ENCODE measurements at places on chromosomes 5 and 9.

- DNase-seq = no peak
These were observed 20.0 kb downstream of the GPBP1 start for GRCh38 chr5:57193757-57194413.

- no peak for DNase-seq
These were observed 34.4 kb downstream of the SNX18 start for GRCh38 chr5:54551926-54552325.

- no peak for DNase-seq
These were observed 2.4 kb downstream of the HMCN2 start for GRCh38 chr9:130267930-130268329.

DNA sequence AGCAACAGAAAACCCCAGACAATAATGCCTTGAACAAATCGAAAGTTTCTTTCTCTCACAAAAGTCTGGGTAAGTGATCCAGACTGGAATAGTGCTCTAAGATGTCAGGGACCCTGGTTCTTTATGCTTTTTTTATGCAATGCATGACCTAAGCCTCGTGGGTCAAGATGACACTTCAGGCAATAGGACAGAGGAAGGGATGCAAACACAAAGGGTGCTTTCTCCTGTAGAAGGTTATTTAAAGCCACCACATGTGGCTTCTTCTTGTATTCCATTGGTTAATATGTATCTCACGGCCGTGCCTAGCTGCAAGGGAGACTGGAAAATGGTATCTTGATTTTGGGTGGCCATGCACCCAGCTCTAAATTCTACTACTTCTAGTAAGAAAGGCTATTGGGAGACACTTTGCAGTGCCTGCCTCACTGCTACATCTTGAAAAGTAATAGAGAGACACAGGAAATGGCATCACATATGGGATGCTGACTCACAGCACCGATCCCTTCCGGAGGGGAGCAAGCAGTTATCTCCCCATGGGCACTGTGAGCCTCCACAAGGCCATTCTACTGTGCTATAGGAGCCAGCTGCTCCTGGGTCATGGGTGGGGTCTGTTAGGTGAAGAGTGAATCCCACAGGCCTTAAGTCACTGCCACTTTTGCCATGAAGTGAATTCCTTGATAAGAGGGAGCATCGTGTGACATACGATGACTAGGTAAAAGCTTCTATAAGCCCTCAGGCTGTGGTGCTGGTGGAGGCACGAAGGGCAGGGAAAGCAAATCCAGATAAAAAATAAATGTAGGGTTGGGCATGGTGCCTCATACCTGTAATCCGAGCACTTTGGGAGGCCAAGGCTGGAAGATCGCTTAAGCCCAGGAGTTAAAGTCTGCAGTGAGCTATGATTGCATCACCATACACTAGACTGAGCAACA, 32.5 kb upstream of the RAB14 start:
- no peak for DNase-seq

- peak; percentile 64 for DNase-seq
These were observed at the start of gene TAF7 for GRCh38 chr5:141320225-141321169. Gene TAF7, minus strand, starts transcription at chr5:141320784. Its CDS starts 740 bp downstream, at chr5:141320044.

- DNase-seq = no peak
These were observed 96.5 kb upstream of the ADRA1B start for GRCh38 chr5:159819591-159820411.

GRCh38 chr5:97476852-97477534, 293.9 kb upstream of the RIOK2 start:
- DNase-seq = no peak

DNA sequence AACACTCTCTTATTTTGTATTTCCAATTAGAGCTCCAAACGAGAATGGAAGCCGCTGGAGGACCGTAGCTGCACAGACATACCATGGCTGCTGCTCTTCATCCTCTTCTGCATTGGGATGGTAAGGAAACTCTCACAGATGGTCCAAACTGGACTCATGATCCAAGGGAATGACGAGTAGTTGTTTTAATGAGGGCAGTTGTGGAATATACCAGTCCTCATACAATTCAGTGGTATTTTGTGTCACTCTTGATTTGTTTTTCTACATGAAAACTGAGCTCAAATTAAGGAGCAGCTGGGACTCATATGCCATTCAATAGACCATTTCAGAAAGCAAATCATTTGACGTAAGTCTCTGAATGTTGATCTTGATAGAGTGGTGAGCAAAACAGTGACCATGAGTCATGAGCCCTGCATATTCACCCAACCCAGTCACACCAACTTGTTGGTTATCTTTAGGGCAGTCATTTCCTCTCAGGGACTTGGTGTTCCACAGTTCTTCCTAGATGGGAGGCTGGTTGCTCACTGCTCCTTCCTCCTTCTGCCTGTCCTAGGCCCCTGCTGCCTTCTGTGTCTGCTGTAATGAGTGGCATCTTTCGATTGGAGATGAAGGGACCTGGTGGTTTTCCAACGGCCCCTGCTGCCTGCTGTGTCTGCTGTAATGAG, 54.9 kb downstream of the SLC44A1 start:
- peak; percentile 94 for DNase-seq

GRCh38 chr9:98465799-98466198, 210.3 kb upstream of the TBC1D2 start:
- no peak for DNase-seq

DNA sequence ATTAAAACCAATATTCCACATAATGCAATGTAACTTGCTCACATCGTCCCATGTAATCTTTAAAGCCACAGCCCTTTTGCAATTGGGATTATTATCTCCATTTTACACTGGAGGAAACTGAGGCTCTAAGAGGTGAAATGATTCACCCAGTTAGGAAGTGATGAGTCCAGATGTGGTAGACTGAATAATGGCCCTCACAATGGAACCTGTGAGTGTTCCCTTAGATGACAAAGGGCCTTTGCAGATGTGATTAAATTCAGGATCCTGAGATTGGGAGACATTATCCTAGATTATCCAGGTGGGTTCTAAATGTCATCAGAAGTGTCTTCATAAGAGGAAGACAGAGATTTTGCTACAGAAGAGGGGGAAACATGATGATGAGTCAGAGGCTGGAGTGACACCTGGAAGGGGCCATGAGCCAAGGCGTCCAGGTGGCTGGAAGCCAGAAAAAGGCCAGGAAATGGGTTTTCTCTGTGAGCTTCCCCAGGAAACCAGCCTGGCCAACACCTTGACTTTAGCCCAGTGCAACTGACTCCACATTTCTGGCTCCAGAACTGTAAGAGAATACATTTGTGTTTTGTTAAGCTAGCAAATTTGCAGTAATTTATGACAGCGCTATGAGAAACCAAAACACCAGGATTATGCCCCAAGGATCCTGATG, 139.1 kb downstream of the KCNIP1 start:
- DNase-seq = no peak

GRCh38 chr5:118533156-118533555, 455.2 kb downstream of the DTWD2 start:
- no peak for DNase-seq

DNA sequence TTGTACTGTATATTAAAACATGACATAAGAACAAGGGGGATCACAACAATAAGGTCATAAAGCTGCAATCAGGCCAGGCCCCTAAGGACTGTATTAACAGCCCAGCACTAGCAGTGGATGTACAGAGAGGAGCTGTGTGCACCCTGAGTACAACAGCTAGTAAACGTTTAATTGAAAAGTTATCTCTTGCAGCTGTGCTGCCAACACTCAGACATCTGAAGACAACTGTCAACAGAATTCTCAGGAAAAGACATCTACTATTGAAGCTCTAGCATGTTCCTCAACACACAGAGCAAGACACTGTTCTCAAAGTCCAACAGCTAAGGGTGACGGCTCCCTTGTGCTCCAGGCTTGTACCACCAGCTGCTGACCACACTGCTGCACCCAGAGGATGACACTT, 199.6 kb downstream of the DCP2 start:
- no peak for DNase-seq

- DNase-seq = peak; percentile 78
These were observed 6.3 kb downstream of the PDE6A start for GRCh38 chr5:149938279-149938678.

DNA sequence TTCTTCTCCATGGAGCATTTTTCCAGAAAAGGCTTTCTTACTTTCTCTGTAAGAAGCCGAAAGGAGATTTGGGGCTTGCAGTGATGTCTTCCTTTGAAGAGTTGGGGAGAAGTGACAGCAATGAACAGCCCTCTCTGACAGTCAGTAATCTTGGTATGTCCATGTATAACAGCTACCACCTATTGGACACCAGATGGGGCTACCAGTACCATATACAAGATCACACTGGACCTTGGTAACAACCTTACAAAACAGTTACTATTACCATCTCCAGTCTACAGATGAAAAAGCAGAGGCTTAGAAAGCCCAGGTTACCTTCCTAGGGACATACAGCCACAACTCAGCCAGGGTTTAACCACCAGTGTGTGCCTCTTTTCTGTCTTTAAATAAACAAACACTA, 272.7 kb upstream of the TRPC7 start:
- no peak for DNase-seq

DNA sequence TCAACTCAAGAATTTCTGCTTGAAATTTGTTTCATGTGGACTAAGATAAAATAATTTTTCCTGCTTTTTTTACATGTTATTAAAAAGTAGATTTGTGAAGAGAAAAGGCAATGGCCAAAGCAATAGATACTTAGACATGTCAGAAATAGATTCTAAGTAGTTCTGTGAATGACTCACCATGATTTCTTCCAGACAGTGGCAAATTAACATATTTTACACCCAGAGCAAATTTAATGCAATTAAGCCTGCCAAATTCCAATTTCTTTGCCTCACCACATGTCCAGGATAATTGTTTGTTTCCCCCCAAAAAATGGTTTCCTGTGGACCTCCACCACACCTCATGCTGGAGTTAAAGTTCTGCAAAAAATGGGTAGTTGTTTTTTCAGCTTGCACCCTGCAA, 651.4 kb downstream of the CETN3 start:
- no peak for DNase-seq

DNA sequence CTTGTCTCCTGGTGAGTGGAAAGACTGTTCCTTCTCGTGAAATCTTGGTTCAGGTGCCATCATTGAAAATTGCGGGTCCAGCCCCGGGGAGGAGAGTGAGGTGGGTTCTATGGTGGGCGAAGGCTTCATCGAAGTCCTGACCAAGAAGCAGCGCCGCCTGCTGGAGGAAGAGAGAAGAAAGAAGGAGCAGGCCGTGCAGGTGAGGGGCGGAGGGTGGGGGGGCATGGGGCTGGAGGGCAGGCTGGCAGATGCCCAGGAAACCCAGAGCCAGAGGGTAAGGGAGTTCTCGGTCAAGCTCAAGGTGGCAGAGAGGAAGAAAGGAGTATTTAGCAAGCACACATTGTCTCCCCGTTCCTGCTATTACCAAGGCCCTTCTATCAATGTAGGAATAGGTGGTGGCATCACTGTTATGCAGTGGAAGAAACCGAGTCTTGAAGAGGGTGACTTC, 24.3 kb upstream of the POMT1 start:
- DNase-seq = no peak

GRCh38 chr5:172606156-172606785, 34.8 kb upstream of the NEURL1B start:
- DNase-seq = no peak

DNA sequence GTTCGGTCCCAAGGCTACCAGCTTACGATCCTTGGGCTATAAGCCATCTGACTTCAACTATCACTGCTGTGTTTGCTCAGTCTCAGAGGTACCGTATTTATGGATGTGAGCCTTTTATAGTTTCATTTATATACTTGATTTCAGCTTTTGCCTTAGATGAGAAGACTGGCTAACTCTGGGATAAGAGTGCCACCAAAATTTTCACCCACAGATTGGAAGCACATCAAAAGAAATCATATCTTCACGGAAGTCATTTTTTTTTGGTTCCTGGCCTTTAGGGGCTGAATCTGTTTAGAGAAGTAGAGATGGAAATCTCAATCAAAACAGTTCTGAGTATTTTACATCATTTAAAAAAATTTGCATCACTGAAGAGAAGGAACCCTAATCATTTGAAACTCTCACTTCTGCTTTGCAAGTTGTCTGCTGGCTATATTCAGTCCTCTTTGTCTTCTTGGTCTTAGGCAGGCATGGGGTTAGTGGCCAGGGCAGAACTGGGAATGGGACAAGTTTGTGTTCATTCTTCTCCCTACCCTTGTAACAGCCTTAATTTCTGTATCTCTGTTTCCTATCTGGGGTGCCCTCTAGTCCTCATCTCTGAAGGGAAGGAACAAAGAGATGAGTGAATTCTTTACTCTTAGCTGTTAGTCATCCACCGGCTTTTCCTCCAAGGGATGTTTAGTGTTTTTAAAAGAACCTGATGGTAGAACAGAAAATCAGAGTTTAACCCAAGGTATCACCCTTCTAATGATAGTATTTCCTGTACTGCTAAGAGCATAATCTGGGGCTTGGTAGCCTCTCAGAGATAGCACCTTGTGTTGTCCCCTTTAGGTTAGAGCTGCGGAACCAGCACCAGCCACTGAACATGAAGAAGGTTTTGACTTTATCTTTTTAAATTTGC, 14.1 kb upstream of the TNFAIP8 start:
- no peak for DNase-seq

All from epithelial cell of proximal tubule (primary cell).